Putamen (tissue), 1 donor: ENCODE measurements at places on chromosomes 16 and 17.

DNA sequence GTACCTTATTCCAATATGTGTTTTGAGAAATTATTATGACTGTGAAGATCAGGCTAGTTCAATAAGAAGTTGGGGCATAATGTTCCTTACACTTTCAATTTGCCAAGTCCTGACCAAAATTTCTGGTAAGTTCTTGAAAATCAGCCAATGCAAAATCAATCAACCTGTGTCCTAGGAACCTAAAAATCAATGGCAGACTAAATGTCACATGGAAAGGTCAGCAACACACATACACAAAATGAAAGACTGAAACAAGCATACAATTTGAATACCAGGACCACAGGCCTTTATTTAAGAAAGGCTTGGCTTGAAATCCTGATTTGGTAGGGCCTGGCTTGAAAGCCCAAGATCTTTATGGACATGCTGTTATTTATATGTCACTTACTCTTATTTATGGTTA lies 155.5 kb upstream of the ZKSCAN2 start:
- DNase-seq, result no peak

GRCh38 chr16:87119748-87120147 lies 197.4 kb downstream of the C16orf95 start:
- no peak for DNase-seq

DNA sequence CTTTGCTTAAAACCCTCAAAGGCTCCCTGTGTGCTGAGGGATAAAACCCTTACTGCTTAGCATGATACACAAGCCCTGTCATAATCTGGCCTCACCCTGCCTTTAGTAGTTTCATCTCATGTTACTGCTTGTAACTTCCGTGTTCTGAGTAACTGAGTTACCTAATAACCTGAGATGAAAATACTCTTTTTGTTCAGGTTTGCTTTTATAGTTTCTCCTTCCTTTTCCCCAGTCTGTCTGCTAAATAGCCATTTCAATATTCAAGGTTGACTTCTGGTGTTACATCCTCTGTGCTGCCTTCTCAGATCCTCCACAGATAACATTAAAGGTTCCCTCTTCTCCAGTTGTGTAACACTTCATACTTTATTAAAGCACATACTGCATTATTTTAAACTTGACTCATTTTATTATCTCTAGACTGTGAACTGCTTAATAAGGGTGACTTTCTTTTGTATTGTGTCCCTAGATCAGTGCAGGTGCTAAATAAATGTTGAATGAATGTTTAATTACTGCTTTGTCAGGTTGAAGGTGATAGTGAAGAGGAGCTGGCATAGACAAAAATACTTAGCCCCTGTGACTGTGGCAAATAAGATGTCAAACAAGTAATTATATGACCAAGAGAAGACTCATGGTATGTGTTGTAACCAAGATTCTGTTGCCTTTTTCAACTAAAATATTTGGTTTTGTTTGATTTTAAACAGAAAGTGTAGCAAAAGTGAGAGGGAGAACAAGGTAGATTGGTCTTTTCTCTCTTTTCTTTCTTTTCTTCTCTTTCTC lies 47.8 kb downstream of the NFAT5 start:
- DNase-seq, result no peak

DNA sequence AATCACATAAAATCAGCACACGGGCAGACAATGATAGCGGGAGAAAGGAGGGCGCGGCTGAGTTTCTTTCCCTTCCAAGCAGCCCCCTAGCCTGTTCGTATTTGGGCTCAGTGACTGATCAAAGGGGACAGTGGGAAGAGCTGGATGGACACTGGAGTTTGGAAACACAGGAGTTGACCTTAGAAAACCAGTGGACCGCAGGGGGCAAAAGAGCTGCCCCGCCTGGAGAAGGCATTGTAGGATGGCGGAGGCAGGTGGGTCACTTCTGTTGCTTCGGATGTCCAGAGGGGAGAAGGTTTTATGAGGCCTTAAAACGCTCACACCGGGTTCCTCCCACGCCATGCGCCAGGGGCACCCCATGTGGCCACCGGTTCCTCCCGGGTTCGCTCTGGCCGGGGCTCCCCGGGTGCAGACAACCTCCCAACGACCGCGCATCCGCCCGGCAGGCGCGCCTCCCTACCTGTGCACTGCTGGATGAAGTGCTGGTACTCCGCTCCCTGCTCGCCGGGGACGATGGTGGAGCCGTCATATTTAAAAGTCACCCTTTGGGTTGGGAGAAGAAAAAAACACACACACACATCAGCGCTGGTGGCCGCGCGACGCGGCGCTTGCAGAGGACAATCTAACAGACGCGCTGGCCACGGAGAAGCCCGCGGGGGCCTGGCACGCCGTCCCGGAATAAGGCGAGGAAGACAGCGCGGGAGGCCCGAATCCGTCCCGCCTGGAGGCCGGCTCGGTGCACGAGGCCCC lies 662 bp downstream of the COTL1 start:
- no peak for DNase-seq
